ENCODE measurements at places on chromosomes 2 and 18. TPM values are rescaled to one million over a fixed set of nuclear protein-coding genes. Genes with fewer than 3 reads are reported as not detected.

GRCh38 chr2:51484605-51485004 lies 452.7 kb upstream of the NRXN1 start:
- DNase-seq: no peak
- H3K27ac ChIP-seq: no peak overlapping the region
- no peaks in the 10 kb centered on the region for H3K4me1 ChIP-seq
- no peaks in the 10 kb centered on the region for H3K36me3 ChIP-seq
- H3K4me3 ChIP-seq: no peak overlapping the region

GRCh38 chr2:45237128-45237527 lies 227.9 kb upstream of the SIX2 start:
- no peaks in the 10 kb centered on the region for H3K36me3 ChIP-seq
- H3K27me3 ChIP-seq: no peaks in the 10 kb centered on the region
- no peak overlapping the region for H3K27ac ChIP-seq

DNA sequence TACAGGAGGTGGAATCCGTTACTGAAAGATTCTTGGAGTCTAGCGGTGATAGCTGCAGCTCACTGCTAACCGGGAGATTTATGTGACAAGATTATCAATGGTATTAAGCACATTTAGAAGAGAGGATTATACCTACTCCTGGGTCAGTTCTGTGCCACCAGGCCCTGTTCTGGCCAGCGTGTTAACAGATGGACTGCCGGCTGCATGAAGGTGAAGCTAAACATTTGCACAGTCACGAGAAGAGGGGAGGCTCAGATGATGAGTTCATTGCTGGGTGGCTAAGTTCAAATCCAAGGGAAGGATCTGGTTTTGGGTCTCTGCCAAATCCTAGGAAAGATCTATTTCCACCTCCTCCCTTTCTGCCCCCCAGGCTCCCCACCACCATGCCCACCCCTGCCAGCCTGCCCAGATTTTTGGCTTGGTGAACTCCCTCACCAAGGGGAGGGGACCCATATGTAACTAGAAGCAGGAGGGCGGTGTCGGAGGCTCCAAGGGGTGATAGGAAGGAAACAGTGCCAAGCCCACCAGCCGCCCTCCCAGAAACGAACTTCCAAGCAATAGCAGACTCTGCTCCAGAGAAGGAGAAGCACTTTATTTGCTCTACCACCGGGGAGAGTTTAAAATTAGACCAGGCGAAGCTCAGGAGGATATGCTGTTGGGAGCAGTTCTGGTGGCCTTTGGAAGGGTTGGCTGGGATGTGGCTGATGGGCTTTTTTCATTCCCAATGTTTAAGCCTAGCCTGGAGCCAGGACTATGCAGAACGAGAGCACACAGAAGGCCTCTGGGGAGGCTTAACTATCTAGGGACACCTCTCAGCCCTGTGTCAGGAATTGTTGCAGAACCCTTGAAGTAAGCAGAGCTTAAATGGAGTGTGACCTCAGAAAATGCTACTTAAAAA lies 200.5 kb downstream of the KLHL29 start:
- no peaks in the 10 kb centered on the region for H3K27me3 ChIP-seq
- H3K4me1 ChIP-seq: peaks cover 60% of the 10 kb centered on the region
- no peak overlapping the region for H3K27ac ChIP-seq
- no peak for DNase-seq
- no peak overlapping the region for H3K4me3 ChIP-seq

- H3K4me3 ChIP-seq: peak overlapping the region; percentile 28
- DNase-seq: no peak
- no peaks in the 10 kb centered on the region for H3K27me3 ChIP-seq
- peak overlapping the region; percentile 74 for H3K27ac ChIP-seq
- no peaks in the 10 kb centered on the region for H3K36me3 ChIP-seq
- peaks cover 24% of the 10 kb centered on the region for H3K4me1 ChIP-seq
Observed at GRCh38 chr2:64731263-64731643, 77.5 kb upstream of the SERTAD2 start.

DNA sequence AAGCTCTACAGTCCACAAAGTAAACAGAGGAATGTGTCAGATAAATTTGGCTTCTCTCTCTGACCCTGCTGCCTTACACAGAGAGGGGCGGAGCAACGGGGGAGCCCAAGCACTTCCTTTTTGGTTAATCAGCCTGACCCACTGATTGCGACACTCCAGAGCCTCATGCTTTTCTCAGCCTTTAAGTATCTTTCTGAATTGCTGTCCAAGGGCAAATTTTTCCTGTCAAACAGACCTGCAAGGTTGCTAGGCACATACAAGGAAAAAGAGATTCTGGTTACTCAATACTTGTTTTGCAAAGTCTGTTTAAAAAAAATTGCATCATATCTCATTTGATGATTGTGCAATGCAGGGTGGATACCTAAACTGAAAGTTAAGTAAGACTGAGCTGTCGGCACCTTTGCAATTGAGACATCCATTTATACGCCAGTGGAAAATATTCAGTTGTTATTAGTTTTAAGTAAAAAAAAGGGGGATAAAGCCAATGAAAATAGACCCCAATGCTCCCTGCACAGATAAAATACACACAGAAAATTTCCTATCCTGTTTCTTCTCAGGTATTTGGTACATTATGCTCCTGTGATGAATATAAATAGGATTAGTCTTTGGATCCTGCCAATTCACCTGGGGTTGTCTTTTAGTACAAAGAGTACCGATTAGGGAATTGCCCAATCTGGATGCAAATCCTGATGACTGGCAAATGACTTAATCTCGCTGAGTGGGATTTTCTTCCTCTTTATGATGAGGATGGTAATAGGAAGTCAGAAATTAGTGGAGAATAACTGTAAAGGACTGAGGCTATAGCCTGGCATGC lies 260.2 kb upstream of the TRIB2 start:
- no peak overlapping the region for H3K4me3 ChIP-seq
- peak overlapping the region; percentile 26 for H3K27ac ChIP-seq
- H3K36me3 ChIP-seq: no peaks in the 10 kb centered on the region
- DNase-seq: peak; percentile 93
- H3K27me3 ChIP-seq: no peaks in the 10 kb centered on the region

Gene PLEKHM3
- total RNA-seq: 24.6 TPM

GRCh38 chr2:111534910-111535352 lies 349.1 kb downstream of the ANAPC1 start:
- DNase-seq: no peak
- peak overlapping the region; percentile 24 for H3K27ac ChIP-seq
- no peaks in the 10 kb centered on the region for H3K36me3 ChIP-seq
- peaks cover 7% of the 10 kb centered on the region for H3K4me1 ChIP-seq

Gene CDK5R2
- total RNA-seq: not detected

Gene PLA2R1
- 19.4 TPM for total RNA-seq

DNA sequence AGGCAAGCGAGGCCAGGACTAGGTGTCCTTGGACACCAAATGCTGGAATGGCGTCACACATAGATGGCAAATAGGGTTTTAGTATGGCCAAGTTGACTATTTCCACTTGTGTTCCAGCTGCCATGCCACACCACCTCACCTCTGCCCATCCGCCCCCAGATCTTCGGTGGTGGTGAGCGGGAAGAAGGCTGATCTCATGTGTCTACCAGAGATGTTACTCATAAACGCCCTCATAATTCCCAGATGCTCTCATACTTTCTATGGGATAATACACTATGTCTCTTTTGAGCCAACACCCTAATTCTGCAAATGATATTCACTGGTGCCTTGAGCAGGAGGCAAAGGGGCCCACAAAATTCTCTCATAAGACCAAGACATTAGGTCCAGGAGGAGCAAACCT lies 281.1 kb upstream of the FN1 start:
- H3K36me3 ChIP-seq: no peaks in the 10 kb centered on the region
- H3K27me3 ChIP-seq: no peaks in the 10 kb centered on the region
- peaks cover 5% of the 10 kb centered on the region for H3K4me1 ChIP-seq

Gene FOXD4L1
- total RNA-seq: not detected

DNA sequence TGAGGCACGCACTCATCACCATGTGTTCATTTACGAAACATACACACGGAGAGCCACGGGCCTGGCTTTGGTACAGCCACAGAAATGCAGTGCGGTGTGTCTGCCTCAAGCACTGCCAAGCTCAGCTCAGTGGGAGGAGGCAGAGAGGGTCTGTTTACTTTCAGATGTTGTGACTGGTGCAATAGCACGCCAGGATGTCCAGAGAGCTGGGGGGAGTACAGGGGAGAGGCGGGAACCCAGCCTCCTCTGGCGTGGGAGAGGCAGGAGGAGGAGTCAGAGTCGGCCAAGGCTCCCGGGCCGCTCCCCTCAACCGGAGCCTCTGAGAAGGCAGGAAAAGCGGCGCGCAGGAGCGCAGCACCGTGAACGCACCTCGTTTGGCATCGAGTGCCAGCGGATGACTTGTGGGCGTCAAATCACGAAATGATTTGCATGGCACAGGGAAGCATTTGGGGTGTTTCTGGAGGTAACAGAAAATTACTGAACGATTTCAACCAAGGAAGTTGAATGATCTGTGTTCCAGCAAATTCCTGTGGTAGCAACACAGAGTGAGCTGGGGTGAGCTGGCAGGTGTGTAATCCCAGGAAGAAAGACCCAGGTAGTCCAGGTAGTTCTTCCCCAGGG lies 143.0 kb downstream of the ZNF516 start:
- no peaks in the 10 kb centered on the region for H3K36me3 ChIP-seq
- peak overlapping the region; percentile 14 for H3K4me3 ChIP-seq
- peaks cover 20% of the 10 kb centered on the region for H3K4me1 ChIP-seq
- H3K27me3 ChIP-seq: no peaks in the 10 kb centered on the region

Gene ST8SIA3
- total RNA-seq: not detected
